BE2C (cell line): ENCODE measurements at places on chromosomes 12 and 14.

GRCh38 chr14:48584031-48584430 lies 908.6 kb upstream of the MDGA2 start:
- DNase-seq, result no peak

DNA sequence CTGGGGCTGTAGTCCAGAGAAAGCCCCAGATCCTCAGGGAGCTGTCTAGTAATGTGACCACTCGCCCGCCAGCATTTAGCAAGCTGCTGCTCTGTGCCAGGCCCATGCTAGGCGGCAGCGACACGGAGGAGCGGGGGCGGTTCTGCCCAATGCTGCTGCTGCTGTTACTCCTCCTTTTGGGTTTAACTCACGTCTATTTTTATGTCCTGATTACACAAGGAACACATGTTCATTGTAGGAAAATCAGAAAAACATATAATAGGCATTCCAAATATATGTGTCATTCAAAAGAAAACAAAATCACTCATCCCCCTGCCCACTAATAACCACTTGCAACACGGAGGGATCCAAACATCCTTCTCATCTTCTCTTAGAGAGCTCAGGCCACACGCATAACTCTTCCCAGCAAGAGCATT lies 30.4 kb downstream of the CCDC92 start:
- no peak for DNase-seq

GRCh38 chr12:51669271-51669670 lies 78.2 kb downstream of the SCN8A start:
- DNase-seq, result no peak

DNA sequence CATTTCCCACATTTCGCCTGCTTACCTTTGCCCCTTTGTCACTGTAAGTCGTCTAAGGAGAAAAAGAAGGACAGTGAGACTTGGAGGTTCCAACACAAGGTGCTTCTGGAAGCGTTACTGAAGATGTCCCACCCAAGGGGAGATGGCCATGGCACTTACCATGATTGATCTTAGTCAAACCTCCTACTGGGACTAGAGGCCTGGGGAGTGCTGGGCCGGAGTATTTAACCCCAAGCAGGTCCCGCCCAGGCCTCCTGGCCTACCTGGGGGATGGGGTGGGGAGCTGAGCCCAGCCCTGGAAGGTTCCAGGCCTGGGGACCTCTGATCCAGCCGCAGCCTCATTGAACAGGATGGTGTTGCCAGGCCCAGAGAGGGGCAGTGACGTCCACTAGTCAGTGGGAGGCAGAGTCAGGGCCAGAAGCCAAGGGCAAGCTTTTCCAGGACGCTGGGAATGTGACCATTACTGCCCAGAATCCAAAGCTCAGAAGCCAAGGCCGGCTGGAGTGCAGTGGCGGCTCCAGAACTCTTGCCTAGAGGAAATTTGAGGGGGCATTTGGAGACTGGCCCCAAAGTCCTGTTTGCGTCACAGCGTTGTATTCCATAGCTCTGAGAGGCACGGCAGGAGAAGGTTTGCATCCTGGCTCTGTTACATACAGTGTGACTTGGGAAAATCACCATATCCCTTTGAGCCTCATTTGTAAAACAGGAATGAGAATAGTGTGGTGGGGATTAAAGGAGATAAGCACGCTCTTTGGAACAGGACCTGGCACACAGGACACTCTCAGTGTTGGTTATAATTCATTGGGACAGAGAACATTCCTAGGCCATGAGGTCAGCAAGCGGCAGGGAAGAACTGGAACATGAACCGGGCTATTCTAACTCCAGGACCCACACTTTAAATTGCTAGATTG lies at the start of gene HPD:
Gene HPD, minus strand, starts transcription at position 198 of the 911 bp plus-strand sequence. Its CDS starts 36 bp downstream, at position 162.
- DNase-seq, result no peak

- DNase-seq, result no peak
Measured at GRCh38 chr12:114381177-114381576, 24.8 kb downstream of the TBX5 start.

GRCh38 chr12:59827767-59828166 lies 231.9 kb downstream of the SLC16A7 start:
- DNase-seq, result no peak

DNA sequence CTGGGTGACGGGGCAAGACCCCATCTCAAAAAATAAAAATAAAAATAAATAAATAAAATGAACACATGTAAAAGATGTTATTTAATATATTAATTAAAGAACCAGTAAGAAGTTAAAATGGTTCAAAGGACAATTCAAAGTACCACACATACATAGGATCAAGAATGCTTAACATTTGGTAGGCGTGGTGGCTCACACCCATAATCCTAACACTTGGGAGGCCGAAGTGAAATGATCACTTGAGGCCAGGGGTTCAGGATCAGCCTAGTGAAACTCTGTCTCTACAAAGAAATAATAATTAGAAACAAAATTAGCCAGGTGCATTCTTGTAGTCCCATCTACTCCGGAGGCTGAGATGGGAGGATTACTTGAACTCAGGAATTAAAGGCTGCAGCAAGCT lies 53.3 kb downstream of the SPATS2 start:
- no peak for DNase-seq

- DNase-seq, result peak; percentile 81
Measured at GRCh38 chr12:93784339-93785086, 107.3 kb downstream of the CRADD start.

- no peak for DNase-seq
Measured at GRCh38 chr12:62472472-62472871, 5.8 kb downstream of the MON2 start.

GRCh38 chr12:39588348-39588747 lies 31.3 kb downstream of the ABCD2 start:
- DNase-seq, result no peak

GRCh38 chr12:113276306-113276705 lies 55.0 kb downstream of the TPCN1 start:
- no peak for DNase-seq

DNA sequence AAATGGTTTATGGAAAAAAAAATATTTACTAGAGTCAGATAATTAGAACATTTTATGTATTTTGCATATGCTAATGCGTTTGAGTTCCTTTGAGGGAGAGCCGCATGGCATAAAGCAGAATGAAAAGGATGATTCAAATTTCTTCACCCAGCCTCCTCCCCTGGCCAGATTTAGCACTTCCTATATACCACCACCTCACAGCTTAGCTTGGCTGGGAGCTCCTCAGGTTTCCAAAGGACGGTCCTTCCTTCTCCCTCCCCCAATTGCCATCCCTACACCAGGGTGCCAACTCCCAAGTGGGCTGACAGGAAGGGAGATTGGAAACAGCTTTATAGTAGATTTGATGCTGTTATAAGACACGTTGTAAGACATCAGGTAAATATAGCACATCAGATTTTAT lies 157.4 kb downstream of the RGS6 start:
- DNase-seq, result no peak

DNA sequence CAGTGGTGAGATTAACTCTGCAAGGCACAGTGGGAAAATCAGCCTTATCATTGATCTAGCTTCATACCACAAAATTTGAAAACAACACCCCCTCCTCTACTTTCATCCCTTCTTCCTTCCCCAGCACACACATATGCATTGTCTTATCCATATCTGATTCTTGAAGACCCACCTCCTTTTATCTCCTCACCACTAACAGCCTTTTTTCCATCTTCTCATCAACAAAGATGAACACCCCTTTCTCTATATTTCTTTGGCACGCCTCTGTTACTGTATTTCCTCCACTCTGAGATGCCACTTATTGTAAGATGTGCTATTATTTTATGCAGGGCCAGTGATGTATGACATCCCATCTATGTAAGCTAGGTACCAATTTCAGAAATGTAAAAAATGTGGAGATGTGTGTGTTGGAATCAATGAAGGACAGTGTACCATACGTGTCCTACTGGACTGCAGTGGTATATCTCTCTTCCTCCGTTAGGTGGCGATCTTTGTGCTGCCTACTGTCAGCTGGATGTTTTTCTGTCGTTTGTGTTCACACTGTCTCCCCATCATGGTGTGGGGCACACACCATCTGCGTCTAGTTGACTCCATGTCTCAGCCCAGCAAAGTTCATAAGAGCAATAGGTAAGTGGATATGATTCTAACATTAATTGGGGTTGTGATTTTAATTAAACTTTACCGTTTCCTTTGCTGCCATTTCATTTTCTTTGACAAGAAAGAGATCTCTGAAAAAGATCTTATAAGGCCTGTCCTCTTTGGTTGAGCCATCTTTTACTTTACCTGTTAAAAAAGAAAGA lies 24.0 kb downstream of the CCDC38 start:
- peak; percentile 48 for DNase-seq

DNA sequence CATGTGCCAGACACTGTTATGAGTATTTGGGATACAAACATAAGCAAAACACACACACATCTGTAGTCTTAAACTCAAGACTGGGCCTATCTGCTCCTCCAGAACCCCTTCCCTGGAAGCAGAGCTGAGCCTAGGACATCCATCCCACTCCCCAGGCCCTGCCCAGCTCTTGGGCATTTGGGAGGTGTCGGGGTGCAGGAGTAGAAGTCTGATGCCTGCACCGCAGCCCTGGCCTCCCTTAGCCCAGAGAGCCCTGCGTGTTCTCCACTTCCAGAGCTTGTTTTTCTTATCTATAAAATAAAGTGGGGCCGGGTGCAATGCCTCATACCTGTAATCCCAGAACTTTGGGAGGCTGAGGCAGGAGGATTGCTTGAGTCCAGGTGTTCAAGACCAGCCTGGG lies 11.7 kb downstream of the HSP90AA1 start:
- DNase-seq, result no peak

GRCh38 chr14:28821993-28822392 lies 55.4 kb downstream of the FOXG1 start:
- no peak for DNase-seq

- DNase-seq, result no peak
Measured at GRCh38 chr14:51474854-51475253, 176.9 kb upstream of the FRMD6 start.

- DNase-seq, result no peak
Measured at GRCh38 chr12:52148464-52149181, 43.2 kb downstream of the KRT80 start.

DNA sequence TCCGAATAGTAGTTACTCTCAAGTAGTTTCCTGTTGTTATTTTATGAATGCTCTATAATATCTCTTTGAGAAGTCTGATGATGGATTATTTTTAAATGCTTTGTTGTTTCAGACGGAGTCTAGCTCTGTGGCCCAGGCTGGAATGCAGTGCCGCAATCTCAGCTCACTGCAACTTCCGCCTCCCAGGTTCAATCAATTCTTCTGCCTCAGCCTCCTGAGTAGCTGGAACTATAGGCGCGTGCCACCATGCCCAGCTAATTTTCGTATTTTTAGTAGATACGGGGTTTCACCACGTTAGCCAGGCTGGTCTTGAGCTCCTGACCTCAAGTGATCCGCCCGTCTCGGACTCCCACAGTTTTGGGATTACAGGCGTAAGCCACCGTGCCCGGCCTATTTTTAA lies 1.4 kb upstream of the OS9 start:
- no peak for DNase-seq

- peak; percentile 46 for DNase-seq
Measured at GRCh38 chr12:113135178-113136127, at the start of gene RASAL1. Gene RASAL1 (minus strand): TSS chr12:113135761. CDS start chr12:113135462, 299 bp downstream.

- DNase-seq, result no peak
Measured at GRCh38 chr12:106107566-106107965, 31.2 kb downstream of the NUAK1 start.

- DNase-seq, result no peak
Measured at GRCh38 chr12:53937099-53937498, 1.5 kb upstream of the HOXC13 start.

DNA sequence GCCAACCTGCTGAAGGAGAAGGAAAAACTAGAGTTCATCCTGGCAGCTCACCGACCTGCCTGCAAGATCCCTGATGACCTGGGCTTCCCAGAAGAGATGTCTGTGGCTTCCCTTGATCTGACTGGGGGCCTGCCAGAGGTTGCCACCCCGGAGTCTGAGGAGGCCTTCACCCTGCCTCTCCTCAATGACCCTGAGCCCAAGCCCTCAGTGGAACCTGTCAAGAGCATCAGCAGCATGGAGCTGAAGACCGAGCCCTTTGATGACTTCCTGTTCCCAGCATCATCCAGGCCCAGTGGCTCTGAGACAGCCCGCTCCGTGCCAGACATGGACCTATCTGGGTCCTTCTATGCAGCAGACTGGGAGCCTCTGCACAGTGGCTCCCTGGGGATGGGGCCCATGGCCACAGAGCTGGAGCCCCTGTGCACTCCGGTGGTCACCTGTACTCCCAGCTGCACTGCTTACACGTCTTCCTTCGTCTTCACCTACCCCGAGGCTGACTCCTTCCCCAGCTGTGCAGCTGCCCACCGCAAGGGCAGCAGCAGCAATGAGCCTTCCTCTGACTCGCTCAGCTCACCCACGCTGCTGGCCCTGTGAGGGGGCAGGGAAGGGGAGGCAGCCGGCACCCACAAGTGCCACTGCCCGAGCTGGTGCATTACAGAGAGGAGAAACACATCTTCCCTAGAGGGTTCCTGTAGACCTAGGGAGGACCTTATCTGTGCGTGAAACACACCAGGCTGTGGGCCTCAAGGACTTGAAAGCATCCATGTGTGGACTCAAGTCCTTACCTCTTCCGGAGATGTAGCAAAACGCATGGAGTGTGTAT lies 2.4 kb downstream of the FOS start:
- no peak for DNase-seq

GRCh38 chr14:29629839-29630238 lies 297.8 kb downstream of the PRKD1 start:
- no peak for DNase-seq

DNA sequence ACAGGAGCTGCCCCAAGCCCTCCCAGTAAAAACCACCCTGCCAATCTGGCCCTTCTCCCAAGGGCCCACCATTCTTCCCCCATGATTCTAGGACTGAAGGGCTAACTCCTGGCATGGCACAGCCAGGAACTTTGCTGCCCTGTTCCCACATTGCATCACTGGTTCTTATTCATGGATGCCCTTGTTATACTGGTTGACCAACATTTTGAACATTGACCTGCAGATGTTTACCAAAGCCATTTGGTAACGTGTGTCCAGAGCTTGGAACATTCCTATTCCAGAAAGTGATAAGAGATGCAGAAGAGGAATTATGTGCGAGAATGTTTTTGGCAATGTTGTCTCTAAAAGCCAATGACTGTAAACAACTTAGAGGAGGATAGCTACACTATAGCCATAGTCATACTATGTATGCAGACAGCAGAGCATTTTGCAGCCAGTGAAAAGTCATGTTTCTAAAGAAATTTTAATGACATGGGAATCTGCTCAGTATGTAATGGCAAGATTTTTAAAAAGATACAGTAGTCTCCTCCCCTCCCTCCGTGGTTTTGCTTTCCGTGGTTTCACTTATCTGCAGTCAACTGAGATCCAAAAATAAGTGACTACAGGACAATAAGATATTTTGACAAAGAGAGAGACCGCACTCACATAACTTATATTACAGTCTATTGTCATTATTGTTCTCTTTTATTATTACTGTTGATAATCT lies 108.8 kb downstream of the DAAM1 start:
- no peak for DNase-seq

GRCh38 chr14:23557521-23557920 lies 1.4 kb downstream of the THTPA start:
- no peak for DNase-seq

GRCh38 chr12:53485955-53486735 lies 13.1 kb downstream of the MAP3K12 start:
- no peak for DNase-seq

DNA sequence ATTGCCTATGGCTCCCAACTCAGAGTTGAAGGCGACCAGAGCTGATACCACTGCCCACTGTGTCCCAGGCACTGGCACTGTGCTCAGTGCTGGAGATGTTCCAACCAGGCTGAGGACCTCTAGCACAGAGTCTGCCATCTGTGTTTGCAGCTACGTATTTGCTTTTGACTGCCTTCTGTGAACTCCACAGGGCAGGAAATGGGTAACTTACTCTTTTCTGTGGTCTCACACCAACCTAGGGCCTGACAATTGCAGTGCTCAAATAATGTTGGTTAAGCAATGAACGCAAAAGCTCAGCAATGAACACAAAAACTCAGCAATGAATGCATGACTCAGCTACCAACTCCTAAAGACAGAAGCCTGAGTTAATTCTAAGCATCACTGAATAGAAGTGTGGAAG lies 202.8 kb downstream of the NUAK1 start:
- no peak for DNase-seq
